ENCODE measurements at places on chromosomes 3 and 15.

- no peak for DNase-seq
These were observed 36.6 kb downstream of the KLHL25 start for GRCh38 chr15:85757939-85758654.

- no peak for DNase-seq
These were observed 13.1 kb downstream of the DNAAF4 start for GRCh38 chr15:55494931-55495330.

DNA sequence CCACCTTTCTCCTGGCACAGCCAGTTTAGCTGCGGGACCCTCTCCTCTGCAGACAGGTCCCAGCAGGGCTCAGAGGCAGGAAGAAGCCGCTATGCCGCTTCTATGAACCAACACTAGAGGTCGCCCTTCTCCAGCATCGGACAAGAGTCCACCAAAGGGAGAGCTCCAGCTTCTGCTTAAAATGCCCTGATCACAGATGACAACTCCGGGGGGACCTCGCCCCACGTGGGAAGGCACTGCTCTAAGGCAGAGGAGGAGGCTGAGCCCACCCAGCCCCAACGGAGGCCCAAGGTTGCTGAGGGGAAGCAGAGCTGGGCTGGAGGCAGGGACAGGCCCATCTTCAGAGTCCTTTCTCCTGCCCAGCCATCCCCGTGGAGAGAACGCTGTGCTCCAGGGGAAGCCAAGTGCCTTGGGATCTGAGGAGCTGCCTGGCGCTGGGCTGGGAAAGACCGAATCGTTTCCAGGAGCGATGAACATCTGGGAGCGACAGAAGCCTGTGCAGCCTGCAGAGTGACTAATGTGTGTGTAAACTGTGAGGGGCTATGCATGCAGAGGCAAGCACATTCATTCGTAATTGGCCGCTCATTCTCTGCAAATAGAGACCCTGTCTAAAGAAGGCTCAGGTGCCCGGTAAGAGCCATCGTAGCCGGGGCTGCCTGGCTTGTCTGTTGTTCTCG is 43.5 kb upstream of the BDH1 start:
- peak; percentile 62 for DNase-seq

GRCh38 chr3:171156401-171157010 is 130.0 kb upstream of the SLC2A2 start:
- no peak for DNase-seq

- no peak for DNase-seq
These were observed 28.0 kb upstream of the MNS1 start for GRCh38 chr15:56492791-56493555.

- no peak for DNase-seq
These were observed 46.2 kb downstream of the SEMA3G start for GRCh38 chr3:52398670-52399081.

DNA sequence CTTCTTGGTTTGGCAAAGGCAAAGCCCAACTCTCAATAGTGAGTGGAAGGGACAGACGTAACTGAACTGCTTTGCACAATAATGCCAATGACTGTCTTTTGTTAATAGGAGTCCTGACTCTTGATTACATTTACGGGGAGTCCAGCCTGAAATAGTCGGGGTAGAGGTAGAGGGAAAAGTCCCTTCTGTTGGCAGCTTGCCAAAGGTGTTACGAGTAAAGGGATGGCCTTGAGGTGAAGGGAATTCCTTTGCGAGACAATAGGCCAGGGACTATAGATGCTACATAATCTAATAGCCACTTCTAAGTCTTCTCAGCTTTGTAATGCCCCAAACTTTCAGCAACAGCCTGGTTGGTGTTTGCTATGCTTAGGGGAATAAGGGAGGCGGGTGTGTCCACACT is 2.2 kb upstream of the SENP2 start:
- DNase-seq, result no peak

GRCh38 chr3:54859184-54859583 is 68.7 kb downstream of the LRTM1 start:
- DNase-seq, result no peak

DNA sequence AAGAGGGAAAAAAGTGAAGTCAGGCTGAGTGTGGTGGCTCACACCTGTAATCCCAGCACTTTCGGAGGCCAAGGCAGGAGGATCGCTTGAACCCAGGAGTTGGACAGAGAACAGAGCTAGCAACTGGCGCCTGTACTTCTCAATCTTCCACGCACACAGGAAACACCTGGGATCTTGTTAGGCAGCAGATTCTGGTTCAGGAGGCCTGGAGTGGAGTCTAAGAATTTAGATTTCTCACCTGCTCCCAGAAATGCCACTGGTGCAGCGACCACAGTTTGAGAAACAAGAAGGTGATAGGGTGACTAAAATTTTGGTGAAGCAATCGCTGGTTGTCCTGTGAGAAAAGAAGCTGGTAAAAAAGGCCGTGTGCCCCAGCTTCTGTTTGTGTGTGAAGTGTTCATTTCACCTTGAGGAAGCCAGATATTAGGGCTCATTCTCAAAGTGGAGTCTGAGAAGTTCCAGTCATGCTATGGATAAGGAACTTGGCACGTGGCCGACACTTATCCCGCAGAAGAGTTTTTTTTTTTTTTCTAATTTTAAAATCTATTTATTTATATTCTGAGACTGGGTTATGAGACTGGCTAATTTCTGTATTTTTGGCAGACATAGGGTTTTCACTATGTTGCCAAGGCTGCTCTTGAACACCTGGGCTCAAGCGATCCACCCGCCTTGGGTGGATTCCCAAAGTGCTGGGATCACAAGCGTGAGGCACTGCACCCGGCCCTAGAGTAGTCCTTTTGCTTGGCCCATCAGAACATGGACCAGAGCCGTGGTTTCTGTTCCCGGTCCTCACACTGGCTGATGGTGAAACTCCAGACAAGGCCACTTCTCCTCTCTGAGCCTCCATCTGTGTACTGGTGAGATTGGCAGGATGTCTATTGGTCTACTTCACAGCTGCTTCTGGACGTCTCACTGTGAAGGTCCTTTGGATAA is 324.6 kb upstream of the PROK2 start:
- DNase-seq, result no peak

DNA sequence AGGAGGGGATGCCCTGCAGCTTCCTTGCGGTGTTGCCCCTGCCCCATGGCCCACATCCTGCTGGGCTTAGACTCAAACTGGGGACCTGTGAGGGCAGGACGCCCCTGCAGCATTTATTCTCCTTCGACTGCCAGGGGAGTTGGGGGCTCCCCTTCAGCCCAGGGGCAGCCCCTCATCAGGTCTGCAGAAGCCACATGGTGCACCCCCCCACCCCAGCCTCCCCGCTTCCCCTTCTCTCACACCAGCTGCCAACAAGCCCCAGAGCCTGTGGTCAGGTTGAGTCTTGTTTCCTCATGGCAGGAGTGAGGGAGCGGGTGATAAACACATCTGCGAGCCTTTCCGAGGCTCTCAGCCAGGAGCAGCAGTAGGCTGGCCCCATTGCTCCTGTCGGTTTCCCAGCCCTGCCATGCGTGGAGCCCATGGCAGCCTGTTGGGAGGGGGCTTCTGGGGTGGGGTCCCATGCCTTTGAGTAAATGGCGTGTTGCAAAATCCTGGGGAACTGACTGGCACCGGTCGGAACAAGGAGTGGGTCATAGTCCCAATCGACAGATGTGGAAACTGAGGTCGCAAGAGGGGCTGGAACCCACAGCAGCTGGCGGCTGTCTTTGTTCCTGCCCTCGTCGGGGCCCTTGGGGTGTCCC is 27.8 kb downstream of the WNT7A start:
- DNase-seq, result no peak

GRCh38 chr3:133213937-133214336 is 175.7 kb downstream of the TMEM108 start:
- no peak for DNase-seq

DNA sequence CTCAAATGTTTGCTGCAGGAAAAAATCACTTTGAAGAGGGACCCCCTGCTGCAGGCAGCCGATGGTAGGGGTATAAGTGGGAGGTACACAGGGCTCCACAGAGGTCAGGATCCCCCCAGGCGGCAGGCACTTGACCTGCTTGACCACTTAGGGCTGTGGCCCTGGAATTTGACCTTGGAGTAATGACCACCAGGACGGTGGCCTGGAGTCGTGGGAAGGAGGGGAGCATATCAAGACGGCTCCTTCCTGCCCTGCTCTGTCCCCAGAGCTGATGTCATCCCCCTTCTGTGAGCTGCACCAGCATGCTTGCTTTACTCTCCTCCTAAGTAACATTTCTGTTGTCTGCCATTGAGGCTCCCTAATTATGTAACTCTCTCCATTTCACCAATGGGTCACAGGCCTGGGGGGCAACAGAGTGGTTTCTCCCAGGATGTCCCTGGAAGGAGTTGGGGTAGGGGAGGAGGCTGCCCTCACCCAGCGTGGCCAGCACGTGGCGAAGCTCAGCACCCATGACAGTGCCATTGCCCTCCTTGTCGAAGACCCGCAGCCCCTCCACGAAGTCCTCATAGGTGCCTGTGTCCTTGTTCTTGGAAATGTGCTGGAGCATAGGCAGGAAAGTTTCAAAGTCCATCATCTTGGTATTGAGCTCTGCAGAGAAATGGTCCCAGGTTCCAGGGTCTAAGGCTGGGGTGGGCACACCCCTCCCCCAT is 4.1 kb downstream of the MYL3 start:
- no peak for DNase-seq

DNA sequence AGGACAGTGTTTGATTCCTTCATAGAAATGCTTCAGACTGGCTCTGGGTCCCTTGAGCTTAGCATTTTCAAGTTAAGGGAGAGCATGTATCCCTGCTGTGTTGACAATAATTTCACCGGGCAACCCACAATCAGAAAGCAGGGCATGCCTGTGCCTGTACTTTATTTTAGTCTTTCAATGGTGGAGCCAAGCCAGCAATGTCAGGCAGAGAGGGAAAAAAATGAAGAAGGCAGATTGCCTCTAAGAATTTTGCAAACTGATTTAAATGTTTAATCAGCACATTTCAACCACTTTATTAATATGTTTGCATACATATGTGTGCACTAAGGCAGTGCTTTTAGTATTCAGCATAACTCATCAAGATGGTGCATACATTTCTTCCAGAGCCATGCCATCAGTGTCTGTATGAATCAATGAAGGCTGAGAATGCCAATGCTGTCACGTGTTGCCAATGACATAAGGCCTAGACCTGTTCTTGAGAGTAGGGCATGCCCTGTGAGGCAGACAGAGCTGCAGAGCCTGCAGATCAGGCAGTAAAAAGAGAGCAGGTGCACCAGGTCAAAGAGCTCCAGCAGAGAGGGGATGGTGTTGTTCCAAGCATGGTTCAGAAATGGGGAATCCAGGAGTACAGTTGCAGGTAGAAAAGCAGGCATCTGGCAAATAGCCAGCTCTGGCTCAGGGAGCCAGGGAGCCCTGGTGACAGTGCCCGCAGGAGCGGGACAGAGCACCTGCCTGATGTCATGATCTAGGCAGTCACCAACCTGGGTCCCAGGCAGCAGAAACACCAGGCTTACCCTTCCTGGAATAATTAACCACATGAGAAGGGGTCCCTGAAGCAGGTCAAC is 508.5 kb downstream of the GABRG3 start:
- DNase-seq, result no peak

DNA sequence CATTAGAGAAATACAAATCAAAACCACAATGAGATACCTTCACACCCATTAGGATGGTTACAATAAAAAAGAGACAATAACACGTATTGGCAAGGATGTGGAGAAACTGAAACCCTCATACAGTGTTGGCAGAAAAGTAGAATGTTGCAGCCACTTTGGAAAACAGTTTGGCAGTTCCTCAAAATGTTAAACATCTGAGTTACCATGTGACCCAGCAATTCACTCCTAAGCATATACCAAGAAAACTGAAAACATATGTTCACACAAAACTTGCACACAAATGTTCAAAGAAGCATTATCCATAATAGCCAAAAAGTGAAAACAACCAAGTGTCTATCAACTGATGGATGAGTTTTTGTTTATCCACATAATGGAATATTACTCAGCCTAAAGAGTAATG is 166.9 kb upstream of the FAM3D start:
- no peak for DNase-seq

GRCh38 chr15:68994149-68994548 is 20.3 kb upstream of the NOX5 start:
- no peak for DNase-seq

- no peak for DNase-seq
These were observed 41.0 kb upstream of the CMSS1 start for GRCh38 chr3:99776516-99777209.

- no peak for DNase-seq
These were observed 98.2 kb upstream of the TJP1 start for GRCh38 chr15:29920515-29920914.

DNA sequence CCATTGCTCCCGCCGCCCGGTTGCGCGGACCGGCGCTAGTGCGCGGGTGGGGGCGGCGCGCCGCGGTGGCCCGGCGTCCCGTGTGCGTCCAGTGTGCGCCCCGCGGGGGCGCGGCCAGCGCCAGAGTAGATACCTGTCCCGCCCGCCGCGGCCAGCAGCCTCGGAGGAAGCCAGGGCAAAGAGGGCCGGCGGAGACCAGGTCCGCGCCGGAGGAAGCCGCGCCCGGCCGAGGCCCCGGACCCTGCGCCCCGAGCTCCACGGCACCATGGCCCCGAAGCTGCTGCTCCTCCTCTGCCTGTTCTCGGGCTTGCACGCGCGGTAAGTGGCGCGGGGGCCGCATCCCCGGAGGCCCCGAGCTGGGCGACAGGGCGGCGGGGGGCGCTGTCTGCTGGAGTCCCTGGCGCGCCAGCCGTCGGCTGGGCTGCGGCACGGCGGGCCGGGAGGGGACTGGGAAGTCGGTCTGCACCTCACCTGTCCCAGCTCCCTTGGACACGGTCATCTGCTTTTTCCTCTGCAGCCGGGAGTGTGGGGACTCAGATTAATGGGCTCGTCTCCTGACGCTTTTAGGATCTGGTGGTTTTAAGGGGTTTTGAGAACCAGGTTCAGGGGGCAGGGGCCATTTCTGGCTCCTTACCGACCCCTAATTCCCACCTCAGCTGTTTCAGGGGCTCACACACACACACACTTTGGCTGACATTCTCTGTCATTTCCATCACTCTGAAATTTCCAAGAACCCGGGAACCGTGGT is 464 bp downstream of the GABRG3 start:
- DNase-seq, result no peak

- no peak for DNase-seq
These were observed 27.7 kb downstream of the PTH1R start for GRCh38 chr3:46905213-46905560.

DNA sequence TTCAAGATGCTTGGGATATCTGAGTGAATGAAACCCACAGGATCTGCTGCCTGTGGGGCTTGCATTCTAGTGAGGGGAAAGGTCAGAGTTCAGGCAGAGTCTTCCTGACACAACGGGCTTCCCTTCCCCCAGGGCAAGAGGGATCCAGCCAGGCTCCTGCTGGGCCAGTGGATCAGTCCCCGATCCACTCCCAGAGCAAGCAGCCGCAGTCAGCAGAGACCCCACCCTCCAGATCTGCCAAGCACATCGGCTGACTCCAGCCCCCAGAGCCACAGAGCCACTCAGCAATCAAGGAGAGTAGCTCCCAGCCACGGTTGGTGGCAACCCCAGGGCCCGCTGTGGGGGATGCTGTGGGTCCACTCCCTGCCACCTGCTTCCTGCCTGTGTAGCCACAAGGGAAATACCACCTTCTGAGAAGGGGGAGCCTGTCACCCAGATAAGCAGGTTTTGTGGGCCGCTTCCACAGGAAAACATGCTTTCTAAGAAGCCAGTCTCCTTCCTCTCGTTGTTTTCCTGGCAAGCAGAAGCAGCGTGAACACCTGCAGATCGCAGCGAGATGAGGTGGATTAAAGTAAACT is 44.9 kb downstream of the CPN2 start:
- DNase-seq, result peak; percentile 25

All from stimulated activated CD8-positive, alpha-beta memory T cell treated with anti-CD3 and anti-CD28 coated beads, Interleukin-7, amount 100 ng/mL, for 48 hours (primary cell).